ENCODE measurements at places on chromosomes 1 and 21. TPM values are rescaled to one million over a fixed set of nuclear protein-coding genes. Genes with fewer than 3 reads are reported as not detected.

Gene ANP32E
- total RNA-seq, result 10.5 TPM

Gene MR1
- total RNA-seq, result 5.3 TPM

Gene C1orf198
- total RNA-seq, result 14.4 TPM

GRCh38 chr1:94863919-94864318, 43.8 kb downstream of the SLC44A3 start:
- no peak for DNase-seq

DNA sequence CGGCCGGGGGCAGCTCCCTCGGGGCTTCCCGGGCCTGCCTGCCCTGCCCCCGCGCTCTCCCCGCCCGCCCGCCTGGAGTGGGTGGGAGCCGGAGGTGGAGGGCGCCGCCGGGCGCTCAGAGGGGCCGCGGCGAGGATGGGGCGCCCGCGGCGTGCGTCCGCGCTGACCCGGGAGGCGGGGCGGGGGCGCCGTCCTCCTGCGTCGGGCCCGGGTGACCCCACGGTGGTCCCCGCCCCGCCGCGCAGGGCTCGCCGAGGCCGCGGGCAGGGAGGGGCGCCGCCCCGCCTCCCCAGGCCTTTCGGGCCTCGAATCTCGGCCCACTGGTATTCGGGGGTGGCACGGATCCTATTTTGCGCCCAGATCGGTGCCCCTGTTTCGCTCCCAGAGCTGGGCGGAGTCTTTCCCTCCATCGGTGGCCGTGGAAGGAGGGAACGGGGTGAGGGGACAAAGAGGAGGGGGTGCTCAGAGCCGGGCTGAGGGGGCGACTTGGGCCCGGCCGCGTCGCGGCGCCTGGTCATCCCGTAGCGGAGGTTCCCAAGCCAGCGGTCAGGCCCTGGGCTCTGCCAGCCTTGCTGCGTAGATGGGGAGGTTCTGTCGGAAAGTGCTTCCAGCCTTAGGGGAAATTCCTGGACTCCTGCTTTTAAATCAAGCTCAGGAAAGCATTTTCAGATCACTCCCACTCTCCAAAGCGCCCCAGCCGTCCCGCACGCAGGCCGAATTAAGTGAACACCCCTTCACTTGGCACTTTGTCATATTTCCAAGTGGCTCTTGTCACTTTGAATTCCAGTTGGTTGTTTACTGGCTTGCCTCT, 545 bp downstream of the PATJ start:
- no peak for DNase-seq

- DNase-seq, result no peak
Observed at GRCh38 chr1:203151362-203152157, 24.0 kb downstream of the ADORA1 start.

DNA sequence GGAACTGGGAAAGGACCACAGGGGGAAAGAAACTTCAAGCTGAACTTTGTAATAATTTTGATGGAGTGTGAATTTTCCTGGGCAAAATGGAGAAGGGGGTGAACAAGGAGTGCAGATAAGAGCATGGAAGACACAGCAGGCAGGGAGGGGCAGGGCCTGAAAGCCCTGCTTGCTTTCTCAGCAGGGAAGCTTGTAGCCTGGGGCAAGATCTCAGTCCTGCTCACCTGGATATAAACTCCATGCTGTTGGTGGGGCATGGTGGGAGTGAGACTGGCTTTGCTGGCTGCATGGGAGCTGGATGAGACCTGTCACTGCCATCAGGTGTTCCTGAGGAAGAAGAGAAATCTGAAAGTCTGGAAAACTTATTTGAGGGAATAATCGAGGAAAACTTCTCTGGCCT, 58.7 kb upstream of the RC3H1 start:
- no peak for DNase-seq

DNA sequence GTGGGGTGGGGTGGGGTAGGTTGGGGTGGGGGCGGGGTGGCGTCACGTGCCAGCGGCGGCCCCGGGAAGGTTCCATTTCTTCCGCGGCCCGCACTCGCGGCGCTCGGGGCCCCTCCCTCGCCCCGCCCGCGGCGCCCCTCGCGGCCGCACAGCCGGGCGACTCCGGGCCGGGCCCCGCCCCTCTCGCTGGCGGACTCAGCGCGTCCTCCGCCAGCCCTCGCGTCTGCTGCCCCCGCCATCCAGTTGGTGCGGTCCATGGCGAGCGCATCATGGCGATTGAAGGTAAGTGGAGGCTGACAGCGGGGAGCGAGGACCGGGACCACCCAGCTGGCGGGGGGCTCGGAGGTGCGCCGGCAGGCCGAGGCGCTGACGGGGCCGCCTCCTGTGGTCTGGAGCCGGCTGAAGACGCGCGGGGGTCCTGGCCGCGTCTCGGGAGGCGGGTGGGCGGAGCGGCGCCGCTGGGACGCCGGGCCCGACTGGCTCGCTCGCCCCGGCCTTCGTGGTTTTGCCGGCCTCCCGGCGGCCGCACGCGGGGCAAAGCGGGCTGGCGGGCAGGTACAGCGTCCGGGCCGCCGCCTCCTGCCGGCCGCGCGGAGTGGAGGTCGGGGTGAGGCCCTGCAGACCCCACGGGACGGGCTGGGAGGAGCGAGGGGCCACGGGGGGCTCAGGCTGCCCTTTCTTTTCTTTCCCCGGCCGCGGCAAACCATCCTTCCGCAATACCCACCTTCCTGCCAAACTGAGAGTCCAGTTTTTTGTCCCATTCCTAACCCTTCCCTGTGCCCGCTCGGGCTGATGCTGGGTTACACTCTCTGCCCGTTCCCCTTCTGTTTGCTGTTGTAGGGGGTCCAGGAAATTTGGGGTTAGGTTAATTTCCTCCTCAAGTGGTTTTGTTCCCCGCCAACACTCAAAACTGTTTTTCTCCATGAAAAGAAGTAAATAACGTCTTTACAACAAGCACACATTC, at the start of gene SYT14:
TSS of gene SYT14 (plus strand) at position 222 of the 964 bp plus-strand sequence. CDS start at position 270, 48 bp downstream.
- no peak for DNase-seq

GRCh38 chr1:31482482-31483011, 69.5 kb downstream of the SERINC2 start:
- no peak for DNase-seq

DNA sequence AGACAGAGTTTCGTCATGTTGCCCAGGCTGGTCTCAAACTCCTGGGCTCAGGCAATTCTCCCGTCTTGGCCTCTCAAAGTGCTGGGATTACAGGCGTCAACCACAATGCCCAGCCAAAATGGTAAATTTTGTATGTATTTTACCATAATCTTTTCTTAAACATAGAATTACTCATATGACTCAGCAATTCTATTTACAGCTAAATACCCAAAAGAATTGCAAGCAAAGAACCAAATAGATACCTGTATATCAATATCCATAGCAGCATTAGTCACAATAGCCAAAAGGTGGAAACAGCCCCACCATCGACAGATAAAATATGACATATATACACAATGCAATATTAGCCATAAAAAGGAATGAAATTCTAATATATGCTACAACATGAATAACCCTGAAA, 36.5 kb downstream of the TESK2 start:
- DNase-seq, result no peak

DNA sequence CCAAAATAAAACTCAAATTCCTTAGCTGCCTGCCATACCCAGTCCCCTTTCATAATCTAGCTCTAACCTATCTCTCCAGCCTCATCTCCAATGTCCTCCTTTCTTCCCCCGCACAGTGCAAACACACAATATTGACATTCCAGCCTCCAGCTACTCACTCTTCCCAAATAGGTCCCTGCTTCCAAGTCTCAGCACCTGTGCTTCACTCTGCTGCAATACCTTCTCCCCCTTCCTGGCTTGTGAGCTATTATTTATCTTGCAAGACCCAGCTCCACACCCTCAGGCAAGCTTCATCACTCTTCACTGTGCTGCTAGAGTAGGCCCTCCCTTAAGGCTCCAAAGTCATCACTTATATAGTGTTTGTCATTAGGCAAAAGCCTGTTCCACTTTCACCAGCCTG, 9.7 kb downstream of the PLPP3 start:
- no peak for DNase-seq

DNA sequence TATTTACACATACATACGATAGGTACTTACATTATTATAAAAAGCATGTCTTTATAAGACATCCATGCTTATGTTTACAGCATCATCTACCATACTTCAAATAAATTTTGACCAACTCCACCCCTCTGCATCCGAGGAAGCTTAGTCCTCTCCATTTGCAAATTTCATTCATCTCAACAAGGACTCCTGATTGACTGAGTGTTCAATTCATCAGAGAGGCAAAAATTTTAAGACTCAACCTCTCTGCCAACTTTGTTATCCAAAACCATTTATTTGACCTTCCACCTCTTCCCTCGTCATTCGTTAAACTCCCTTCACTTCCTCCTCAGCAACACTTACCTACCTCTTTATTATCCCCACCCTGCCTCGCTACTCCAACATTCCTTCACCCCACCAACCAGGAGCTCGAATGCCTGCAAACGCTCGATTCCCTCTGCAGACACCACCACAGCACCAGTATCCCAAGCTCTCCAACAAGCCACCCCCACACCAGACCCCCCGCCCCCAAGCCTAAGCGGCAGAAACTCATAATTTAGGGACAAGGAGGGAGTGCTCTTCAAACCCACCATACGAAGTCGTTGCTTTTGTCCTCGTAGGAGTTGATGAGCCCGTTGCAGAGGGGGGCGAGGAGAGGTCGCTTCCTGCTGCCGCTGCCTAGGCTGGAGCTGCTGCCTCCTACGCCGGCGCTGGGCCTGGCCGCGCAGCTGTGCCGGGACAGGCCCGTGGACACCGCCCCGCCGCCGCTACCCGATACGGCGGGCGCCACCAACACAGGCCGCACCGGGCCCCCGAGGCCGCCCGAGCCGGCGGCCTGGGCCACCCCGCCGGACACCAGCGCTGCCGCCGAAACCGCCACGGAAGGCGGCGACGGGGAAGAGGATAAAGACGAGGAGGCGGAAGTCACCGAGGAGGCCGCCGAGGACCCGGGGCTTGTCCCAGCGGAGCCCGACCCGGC, 803 bp downstream of the COP1 start:
- peak; percentile 59 for DNase-seq

- no peak for DNase-seq
Observed at GRCh38 chr1:165887877-165888551, 60.6 kb downstream of the UCK2 start.
